ENCODE measurements at places on chromosomes 2 and 18. TPM values are rescaled to one million over a fixed set of nuclear protein-coding genes. Genes with fewer than 3 reads are reported as not detected.

KIF5C gene
- total RNA-seq: 1.2 TPM

- DNase-seq: no peak
Measured at GRCh38 chr2:145344076-145344724, 824.3 kb upstream of the ZEB2 start.

DNA sequence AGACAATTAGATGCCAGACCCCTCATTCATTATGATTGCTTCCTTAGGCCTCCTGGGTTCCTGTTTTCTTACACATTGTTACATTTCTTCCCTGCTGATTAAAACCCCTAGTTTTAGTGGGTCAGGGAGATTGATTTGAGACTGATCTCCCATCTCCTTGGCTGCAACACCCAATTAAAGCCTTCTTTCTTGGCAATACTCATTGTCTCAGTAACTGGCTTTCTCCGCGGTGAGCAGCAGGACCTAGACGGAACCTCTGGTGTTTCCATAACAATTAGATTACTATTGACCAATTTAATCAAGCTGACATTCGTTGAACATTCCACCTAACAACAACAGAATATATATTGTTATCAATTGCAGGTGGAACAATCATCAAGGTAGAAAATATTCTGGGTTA is 1676.4 kb upstream of the SLC39A10 start:
- no peak for DNase-seq

DNA sequence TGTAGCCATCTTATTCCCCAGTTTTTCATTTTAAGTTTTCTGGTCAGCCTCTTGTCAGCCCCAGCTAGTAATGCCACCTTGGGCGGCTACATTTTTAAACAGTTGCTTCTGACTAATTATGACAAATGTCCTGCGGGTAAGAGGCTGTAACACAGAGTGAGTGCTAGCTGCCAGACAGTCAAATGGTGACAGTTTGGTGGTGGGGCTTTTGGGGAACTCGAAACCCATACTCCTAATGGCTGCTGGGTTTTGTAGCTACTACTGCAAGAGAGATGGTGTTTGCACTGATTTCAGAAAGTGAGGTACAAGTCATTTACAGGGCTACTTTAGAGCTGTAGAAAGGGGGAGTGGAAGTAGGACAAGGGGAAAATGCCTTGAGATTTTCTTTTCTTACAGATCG is 48.2 kb downstream of the ZCCHC2 start:
- no peak for DNase-seq

GRCh38 chr2:108633409-108633808 is 85.9 kb upstream of the RANBP2 start:
- no peak for DNase-seq

DNA sequence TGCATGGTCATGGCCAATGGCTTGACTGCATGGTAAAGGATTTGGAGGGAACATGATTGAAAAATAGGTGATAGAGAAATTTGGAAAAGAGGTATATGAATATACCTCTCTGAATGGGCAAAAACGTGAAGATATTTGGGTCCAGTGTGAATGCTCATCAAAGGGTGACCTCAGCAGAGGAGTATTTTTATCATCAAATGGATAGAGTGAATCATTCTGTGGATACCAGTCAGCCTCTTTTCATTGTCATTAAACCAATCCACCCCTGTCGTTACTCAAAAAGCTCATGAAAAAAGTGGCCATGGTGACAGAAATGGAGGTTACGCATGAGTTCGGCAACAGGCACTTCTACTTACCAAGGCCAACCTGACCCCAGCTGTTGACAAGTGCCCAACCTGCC is 1074.7 kb downstream of the TSN start:
- DNase-seq: no peak

- no peak for DNase-seq
Measured at GRCh38 chr2:163565192-163565591, 170.6 kb downstream of the FIGN start.

- no peak for DNase-seq
Measured at GRCh38 chr18:43789234-43790000, 512.1 kb upstream of the SYT4 start.

DNA sequence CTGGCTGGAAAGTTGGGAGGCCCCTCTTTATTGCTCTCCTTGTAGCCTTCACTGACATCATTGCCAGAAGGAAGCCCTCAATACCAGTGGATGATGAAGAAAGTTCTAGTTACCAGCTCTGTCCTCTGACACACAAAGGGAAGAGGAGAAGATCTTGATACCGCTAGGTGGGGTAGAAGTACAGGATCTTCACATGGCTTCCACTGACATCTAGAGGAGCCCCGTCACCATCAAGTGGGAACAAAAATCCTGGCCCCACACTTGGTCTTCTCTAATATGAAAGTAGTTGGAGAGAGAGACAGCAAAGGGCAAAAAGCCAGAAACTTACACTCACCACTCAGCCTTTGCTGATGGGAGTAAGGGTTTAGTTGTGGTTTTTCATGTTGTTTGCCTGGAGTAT is 12.4 kb downstream of the XIRP2 start:
- DNase-seq: no peak

DNA sequence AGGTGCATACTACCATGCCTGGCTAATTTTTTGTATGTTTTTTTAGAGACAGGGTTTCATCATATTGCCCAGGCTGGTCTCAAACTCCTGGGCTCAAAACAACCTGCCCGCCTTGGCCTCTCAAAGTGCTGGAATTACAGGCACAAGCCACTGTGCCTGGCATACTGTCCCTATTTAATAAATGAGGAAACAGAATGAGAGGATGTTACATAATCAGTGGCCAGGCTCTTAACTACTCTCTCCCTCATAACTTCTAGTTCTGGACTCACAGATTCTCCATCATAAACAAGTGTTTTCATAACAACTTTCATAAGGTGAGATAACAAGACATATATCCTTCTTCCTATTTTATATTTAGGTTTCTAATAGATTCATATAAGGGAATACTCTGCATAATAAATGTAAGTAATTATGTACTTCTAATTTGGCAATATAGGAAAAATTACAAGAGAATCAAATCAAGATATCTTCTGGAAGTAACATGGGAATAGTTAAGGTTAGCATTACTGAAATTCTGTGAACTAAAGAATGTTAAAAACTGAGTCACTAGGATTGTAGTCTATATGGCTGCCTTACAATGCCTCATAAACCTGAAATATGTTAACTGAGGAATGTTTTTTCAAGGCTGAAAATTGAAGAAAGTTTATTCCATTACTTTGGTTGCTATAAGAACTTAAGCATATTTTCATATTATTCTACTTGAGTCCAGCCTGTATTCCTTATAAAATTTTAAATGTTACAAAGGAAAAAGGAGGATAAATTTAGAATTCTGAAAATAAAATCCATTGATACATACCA is 71.3 kb downstream of the SLC25A12 start:
- DNase-seq: no peak

DNA sequence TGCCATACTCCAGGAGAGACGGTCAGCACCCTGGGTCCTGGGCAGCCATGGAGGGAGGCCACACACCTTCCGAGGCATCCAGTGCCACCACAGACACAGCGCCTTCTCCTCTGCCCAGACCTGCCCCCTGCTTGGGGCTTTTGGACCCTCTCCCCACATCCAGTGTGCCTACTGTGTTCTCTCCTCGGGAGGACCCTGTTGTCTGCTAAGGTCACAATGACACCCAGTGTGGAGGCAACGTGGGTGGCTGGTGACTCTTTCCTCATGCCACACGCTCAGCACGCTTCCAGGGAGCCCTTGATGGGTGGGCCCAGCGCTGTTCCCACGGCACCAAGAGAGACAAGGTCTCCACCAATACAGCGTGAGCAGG is 251.9 kb downstream of the EIPR1 start:
- no peak for DNase-seq

Data from Peyer's patch (tissue), 4 donors.